Sciatic nerve (tissue), 2 donors: ENCODE measurements at places on chromosomes 2 and 18. TPM values are rescaled to one million over a fixed set of nuclear protein-coding genes. Genes with fewer than 3 reads are reported as not detected.

DNA sequence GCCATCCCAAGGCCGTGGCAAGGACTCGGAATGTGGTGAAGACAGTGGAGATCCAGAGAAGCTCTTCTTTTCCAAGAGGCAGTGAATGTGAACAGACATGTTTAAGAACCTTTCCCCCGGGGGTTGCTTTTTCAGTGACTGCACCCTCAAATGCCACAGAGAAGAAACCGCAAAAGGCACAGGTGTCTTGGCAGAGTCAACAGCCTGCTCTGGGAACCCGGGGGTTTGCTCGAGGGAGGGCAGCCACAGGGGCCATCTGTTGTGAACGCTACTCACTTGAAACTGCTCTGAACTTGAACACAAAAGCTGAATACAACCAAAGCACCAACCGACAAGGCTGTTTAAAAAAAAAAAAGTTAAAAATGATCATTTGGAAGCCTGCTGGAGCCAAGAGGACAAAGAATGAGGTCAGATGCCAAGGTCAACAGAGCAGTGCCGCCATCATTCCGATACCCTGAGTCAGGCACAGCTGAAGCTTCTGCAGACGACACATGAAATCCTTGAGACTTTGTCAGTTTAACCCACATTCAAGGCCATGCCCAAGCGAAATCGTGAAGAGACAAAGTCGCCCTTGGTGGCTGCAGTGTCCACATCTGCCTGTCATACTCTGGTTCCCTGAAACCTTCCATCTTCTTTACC, 47.4 kb downstream of the PSMG2 start:
- peak; percentile 9 for DNase-seq

SETBP1 gene
- total RNA-seq, result 44.5 TPM

DNA sequence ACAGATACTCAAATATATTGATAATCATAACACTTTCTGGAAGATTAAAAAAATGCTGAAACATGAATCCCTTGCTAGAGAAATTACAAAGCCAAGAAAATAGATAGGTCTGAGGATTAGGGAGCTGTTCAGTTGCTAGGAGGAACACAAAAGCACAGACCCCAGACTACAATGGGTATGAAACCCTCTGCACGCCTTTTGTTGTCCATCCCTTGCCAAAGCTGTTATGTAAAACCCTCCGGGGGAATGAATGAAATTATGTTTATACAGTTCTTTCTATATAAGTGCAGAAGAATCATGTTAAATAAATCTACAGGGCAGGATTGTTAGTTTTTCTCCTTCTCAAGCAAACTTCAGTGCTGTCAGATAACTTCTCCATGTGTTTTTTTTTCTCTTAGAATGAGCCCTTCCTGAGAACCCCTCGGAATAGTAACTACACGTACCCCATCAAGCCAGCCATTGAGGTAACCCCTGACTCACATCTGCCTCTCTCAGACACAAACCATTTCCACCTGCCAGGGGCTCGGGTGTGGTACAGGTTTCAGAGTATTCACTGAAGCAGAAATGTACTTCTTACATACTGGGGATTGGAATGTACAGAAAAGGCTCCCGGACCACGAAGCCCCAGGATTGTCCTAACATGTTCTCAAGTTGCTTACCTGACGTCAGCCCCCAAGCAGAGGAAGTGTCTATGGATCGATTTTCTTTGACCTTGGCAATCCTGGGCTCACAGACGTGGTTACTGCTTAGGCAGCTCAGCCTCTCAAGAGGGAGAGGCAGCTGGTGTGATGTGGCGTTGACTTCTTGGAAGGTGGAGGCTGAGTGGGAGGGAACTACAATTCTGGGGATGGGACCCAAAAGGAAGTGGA, 118.0 kb downstream of the PLB1 start:
- DNase-seq, result no peak

GRCh38 chr18:38023871-38024270, 458.3 kb upstream of the CELF4 start:
- no peak for DNase-seq

EVA1A gene
- total RNA-seq, result 4.8 TPM

DNA sequence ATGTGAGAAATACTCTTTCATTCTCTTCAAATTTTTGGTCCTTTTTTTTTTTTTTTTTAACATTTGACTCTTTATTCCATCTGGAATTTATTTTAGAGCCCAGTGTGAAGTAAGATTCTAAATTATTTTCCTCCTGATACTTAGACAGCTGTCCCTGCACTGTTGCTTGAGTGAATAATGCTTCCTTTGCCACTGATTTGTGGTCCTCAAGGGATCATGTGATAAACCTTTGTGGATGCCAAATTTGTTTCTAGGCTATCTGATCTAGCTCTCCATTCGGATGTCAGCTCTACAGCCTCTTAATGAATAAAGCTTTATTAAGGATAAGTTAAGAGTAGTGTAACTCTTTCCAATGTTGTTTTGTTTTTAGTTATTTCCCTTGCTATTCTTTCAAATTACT, 142.3 kb downstream of the SMAD7 start:
- DNase-seq, result no peak

GRCh38 chr2:42404676-42405075, 43.7 kb upstream of the COX7A2L start:
- no peak for DNase-seq

DNA sequence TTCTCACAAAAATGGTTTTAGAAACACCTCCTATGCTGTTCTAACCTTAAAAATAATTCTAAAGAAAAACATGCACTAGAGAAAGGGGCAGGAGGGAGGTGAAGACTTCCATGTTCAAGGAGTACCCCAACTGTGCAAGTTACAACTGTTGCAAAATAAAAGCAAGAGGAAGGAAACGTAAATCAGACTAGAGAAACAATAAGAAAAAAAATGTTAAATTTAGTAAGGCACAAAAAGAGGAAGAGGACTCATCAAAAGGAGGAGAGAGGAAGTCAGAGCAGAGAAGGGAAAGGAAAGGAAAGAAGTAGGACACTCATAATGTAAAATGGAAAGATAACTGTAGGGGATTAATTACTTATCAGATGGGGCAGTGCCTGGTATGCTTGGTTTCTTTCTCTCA, 34.1 kb downstream of the RAPH1 start:
- DNase-seq, result no peak

NEURL3 gene
- 0.58 TPM for total RNA-seq

DNA sequence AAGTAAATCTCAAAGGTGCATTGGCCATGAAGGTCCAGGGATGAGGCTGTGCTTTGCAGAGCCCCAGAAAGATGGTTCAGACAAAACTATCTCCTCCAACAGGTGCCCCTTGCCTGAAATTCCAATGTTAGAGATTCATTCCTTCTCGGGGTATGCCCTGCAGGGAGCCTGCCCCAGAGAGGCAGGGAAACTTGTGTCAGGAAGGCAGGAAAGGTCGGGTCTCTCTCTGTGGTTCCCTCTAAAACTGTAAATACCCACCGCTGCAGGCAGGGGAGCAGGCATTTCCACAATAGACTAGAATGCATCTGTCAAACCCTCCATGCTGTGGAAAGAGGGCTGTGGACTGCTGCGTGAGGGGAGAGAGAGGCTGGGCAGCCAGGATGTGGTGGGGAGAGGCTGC, 207.8 kb upstream of the SMAD2 start:
- no peak for DNase-seq

NLRC4 gene
- total RNA-seq, result 3.1 TPM

REG3G gene
- total RNA-seq, result not detected

HK2 gene
- total RNA-seq, result 15.7 TPM

CXCR2 gene
- total RNA-seq, result 9.1 TPM

UGT1A10 gene
- total RNA-seq, result not detected

DNA sequence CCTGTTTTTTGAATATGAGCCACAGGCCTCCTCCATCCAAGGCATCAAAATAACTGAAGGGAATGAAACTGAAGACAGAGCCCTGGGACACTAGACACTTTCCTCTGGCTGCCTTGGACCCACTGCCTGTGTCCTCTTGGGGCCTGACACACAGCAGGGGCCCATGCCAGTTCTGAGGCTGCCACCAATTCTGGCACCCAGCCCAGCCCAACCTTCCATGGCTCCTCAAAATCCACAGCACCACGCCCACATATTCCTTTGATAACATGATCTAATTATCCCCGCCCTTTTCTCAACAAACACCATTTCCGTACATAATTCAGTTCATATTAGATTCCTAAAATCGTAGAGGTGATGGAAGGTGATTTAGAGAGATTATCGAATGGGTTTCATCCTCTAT, 64.2 kb downstream of the EMX1 start:
- no peak for DNase-seq

DNA sequence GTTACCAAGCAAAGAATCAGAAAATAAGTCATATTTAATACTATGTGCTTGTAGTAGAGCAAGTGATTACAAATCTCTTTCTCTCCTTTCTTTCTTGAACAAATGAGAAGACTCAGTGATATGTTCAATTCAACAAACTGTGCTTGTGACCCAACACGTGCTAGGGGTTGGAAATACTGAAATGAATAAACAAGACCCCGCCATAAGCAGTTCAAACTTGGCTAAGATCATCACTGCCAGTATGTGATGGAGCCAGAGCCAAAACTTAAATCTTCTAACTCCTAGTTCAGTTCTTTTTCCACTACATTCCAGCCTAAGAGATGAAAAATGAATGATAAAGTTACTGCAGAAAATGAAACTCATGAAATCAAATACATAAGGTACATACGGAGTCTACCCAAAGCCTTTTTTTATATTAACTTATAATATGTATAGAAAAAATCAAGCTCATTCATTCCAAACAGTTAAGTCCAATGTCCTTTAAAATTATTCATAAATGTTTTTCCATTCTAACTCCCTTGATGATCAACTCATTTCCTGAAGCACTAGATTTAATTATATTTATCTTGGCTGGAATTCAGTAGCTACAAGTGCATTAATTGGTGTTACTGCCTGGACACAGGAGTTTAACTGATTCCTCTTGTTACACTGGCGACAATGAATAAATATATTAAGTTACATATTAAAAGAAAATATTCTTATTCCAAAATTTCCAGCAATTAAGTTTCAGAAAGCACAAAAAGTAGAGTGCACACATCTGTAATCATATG, 36.0 kb downstream of the GALNT3 start:
- no peak for DNase-seq

DNA sequence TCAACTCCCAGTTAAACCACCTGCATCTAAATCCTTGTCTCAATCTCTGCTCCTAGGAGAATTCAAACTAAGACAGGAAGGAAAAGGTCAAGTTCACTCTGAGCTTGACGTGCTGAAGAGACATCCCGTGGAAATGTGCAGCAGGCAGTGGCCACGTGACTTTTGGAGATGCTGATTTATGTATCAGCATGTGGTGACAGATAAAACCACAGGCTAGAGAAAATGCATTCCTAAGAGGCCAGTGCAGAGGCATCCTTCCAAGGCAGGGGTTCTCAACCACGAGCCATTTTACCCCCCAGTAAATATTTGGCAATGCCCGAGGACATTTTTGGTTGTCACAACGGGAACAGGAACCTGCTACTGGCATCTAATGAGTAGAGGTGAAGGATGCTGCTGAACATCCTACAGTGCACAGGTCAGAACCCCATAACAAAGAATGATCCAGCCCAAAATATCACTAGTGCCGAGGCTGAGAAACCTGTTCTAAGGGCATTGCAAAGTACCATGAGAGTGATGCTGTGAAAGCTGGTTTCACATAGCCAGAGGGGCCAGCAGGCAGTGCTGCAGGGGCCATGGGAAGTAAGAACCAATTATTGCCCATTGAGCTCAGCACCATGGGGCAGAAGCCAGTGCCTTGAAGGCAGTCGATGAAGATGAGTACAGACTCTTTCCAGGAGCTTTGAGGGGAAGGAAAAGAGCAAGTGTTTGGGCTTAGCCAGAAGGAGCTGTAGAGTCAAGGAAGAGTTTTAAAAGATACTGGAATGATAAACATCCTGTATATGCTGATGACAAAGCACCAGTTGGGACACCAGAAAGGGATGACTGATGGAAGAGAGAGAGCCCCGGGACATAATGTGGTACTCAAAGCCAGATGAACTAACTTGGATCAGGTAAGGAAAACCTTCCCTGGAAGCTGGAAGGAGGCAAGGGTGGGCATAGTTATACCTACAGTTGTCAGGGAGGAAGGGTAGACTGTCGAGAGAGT, 174.6 kb downstream of the HAUS1 start:
- no peak for DNase-seq
